ENCODE measurements at places on chromosomes 12 and 14.

DNA sequence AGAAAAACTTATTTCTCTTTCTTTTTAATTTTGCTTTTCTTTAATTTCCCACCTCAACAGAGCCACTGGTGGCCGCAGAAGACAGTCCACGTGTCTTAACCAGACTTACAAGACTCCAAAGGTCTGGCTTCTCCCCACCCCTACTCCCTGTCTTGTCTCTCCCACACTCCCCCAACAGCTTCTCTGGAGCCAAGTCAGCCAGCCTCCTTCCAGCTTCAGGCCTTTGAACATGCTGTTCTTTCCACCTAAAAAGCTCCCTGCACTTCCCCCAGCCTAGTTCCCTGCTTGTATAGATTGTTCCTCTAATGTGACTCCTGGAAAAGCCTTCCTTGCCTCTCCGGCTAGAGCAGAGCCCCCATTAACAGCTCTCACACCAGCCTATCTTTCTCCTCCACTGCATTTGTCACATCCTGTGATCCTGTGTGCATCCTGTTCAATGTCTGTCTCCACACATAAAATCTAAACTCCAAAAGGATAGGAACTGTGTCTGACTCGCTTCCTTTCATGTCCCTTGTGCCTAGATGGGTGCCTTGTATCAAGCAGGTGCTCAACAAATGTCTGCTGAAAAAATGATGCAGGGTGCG, 7.8 kb upstream of the DYNLL1 start:
- no peak for DNase-seq

DNA sequence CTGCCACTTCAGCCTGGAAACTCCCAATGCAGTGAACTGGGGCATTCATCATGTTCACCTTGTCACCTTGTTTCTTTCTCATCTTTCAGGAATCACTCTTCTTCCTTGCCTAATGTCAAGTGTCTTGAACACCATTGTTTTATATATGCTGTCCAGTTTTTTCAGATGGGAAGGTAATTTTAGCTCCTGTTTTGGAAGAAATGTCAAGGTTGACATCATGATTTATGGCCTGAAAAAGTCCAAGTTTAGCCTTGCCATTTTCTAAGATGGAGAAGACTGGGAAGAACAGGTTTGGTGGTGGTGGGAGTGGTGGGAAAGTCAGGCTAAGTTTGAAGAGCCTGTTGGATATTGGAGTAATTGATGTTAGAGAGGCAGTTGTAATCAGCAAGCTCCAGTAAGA, 54.0 kb downstream of the ADCK1 start:
- DNase-seq, result no peak

GRCh38 chr12:100069795-100070194, 72.9 kb downstream of the BLTP3B start:
- DNase-seq, result no peak

- no peak for DNase-seq
These were observed 243 bp upstream of the TOMM20L start for GRCh38 chr14:58395562-58395811.

DNA sequence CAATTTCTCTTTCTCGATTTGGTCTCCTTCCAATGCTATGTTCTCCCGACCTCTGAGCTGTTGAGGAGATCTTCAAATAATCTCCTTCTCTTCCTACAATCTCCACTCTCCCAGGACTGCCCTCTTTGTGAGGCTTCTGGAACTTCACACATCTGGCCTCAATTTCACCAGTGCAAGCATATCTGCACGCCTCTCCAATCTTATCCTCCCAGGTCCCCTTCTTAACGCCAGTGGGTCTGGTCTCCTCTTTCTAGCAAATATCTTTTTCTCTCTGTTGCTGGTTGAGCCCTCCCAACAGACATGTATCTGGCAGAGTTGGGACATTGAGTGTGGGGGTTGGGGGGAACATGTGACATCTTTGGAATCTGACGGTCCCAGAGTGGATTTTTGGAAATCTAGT, 17.9 kb downstream of the RTL1 start:
- no peak for DNase-seq

- DNase-seq, result no peak
These were observed 916 bp upstream of the PAWR start for GRCh38 chr12:79691511-79692248.

- DNase-seq, result no peak
These were observed 12.8 kb upstream of the FBRSL1 start for GRCh38 chr12:132477017-132477702.

DNA sequence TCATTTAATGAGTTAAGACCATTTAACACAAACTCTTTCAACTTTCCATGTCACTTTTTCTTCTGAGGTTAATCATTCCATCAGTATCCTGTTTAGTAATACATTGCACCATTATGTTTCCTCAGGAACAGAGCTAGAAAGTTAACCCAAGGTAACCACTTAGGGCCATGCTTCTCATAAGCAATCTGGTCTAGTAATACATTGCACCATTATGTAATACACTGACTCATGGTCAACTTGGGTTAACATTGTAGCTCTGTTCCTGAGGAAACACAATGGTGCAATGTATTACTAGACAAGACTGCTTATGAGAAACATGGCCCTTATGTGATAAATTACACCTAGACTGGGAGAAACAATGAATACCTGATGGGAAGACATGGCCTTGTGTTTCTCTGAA, 21.7 kb downstream of the ERH start:
- no peak for DNase-seq

- DNase-seq, result no peak
These were observed 12.6 kb downstream of the CMTM5 start for GRCh38 chr14:23389396-23389795.

- DNase-seq, result no peak
These were observed 161.7 kb downstream of the ALX1 start for GRCh38 chr12:85441741-85442140.

- no peak for DNase-seq
These were observed 123.5 kb downstream of the CAPZA3 start for GRCh38 chr12:18861287-18861858.
